Peyer's patch (tissue), 4 donors: ENCODE measurements at places on chromosomes 6 and 20. TPM values are rescaled to one million over a fixed set of nuclear protein-coding genes. Genes with fewer than 3 reads are reported as not detected.

GLP1R gene
- 0.67 TPM for total RNA-seq

AGER gene
- total RNA-seq, result 2.8 TPM

CGAS gene
- total RNA-seq, result 3.4 TPM

DNA sequence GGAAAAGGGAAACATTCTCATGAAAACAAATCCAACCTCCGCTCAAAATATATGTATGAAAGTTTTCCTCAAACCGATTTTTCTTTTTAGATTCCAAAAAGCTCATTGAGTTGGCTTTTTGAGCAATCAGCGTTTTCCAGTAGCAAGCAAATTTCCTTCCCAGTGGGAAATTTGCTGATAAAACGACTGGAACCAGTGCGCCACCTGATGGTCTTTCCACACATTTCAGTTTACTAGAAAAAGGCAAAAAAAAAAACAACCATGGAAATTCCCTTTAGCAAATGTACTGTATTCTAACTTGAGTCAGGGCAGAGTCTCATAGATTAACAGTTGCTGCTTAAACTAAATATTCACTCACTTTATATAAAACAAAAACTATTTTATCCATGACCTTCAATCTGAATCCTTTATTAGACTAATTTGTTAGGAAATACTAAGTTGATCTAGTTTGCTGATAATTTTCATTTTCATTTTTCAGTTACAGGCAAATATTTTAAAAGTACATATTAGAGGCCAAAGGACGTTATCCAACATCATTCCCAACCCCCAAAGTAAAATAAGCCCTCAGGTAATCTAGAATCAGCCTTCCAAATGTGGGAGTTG lies 271.5 kb downstream of the FOXA2 start:
- no peak for DNase-seq

GRCh38 chr20:5678777-5679176 lies 71.4 kb upstream of the SHLD1 start:
- DNase-seq, result no peak

GRCh38 chr20:52242237-52243230 lies 51.0 kb upstream of the ZFP64 start:
- no peak for DNase-seq

GRCh38 chr20:39825524-39825923 lies 863.4 kb downstream of the DHX35 start:
- no peak for DNase-seq
